ENCODE measurements at places on chromosomes 13 and 19. TPM values are rescaled to one million over a fixed set of nuclear protein-coding genes. Genes with fewer than 3 reads are reported as not detected.
A peak's percentile ranks its signal among the peaks of the same experiment; 100 is the strongest.

DNA sequence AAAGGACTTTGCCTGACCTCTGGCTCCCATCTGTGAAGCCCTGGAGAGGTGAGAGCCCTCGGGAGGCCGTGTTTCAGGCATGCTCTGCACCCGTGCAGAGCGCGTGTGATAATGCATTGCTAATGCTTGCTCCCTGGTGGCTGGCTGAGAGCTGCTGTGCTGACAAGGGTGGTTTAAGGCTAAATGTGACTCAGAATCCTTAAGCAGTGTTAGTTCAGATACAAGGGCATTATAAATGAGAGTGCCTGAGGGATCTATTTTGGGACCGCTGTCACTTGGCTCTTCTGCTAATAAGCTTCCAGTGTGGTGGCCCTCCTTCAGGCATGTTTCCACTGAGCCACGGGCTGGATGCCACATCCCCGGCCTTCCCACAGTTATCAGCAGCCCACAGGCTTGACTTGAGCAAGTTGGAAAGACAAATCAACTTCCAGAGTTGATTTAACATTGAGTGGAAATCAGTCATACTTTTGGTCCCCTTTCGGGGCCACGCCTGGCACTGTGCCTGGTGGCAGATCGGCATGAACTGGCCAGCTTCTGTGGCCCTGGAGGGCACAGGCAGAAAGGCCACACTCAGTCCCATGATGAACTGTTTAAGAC, 17.0 kb downstream of the ALOX5AP start:
- H3K36me3 ChIP-seq, result no peaks in the 10 kb centered on the region
- no peak for DNase-seq
- peaks cover 2% of the 10 kb centered on the region for H3K27me3 ChIP-seq
- no peak overlapping the region for H3K27ac ChIP-seq
- H3K4me1 ChIP-seq, result peaks cover 3% of the 10 kb centered on the region

DNA sequence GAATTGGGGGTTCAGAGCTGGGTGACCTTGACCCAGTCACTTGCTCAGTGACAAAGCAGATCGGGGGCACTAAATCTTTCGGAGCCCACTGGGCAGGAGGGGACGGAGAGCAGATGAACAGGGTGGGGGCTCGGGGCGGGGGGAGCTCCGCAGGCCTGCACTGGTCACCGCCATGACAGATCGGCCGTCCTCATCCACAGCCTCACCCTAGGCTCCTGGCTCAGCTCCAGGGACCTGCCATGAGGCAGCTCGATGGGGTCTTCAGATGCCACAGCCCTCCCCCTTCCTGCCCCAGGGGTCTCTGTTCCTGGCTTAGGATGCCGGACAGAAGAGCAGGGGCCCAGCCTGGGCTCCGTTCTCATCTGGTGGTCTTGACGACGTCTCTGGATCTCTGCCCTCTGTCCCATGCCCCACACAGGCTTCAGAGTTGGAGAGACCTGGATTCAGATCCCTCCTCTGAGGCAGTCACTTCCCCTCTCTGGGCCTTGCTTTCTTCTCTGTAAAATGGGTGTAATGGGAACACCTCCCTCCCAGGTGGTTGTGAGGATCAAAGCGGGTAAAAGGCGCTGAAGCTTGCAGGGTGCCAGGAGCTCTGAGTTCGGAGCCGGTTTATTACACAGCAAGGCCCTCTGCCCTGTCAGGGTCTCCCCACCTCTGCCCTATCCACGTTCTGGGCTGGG, 3.0 kb downstream of the KDM4B start:
- H3K4me1 ChIP-seq, result peaks cover 44% of the 10 kb centered on the region
- no peak for DNase-seq
- H3K27me3 ChIP-seq, result no peaks in the 10 kb centered on the region
- H3K27ac ChIP-seq, result peak overlapping the region; percentile 73

ZNF296 gene
- total RNA-seq, result 0.75 TPM

ZNF416 gene
- total RNA-seq, result 3.3 TPM

- no peak overlapping the region for H3K4me3 ChIP-seq
- no peaks in the 10 kb centered on the region for H3K36me3 ChIP-seq
- no peaks in the 10 kb centered on the region for H3K4me1 ChIP-seq
- H3K27ac ChIP-seq, result no peak overlapping the region
- H3K27me3 ChIP-seq, result peaks cover 50% of the 10 kb centered on the region
Observed at GRCh38 chr19:35959968-35960320, 23.8 kb downstream of the LRFN3 start.

GGACT gene
- total RNA-seq, result 8.8 TPM

GRCh38 chr19:50718255-50719118, 1.1 kb downstream of the SHANK1 start:
- H3K4me3 ChIP-seq, result peak overlapping the region; percentile 8
- no peak for DNase-seq
- H3K4me1 ChIP-seq, result peaks cover 14% of the 10 kb centered on the region
- peaks cover 60% of the 10 kb centered on the region for H3K27me3 ChIP-seq
- H3K36me3 ChIP-seq, result no peaks in the 10 kb centered on the region
- H3K27ac ChIP-seq, result no peak overlapping the region

Measured in transverse colon (tissue), 4 donors.